Esophagus muscularis mucosa (tissue), 4 donors: ENCODE measurements at places on chromosomes 16 and 17.

- no peaks in the 10 kb centered on the region for H3K4me1 ChIP-seq
- H3K27ac ChIP-seq = no peak overlapping the region
- DNase-seq = no peak
- H3K27me3 ChIP-seq = no peaks in the 10 kb centered on the region
These were observed 9.7 kb upstream of the RSKR start for GRCh38 chr17:28623696-28624095.

GRCh38 chr16:57694725-57695679 lies at the start of gene DRC7:
DRC7 (plus strand) TSS chr16:57694806; CDS start chr16:57697950, 3,144 bp downstream.
- H3K36me3 ChIP-seq = no peaks in the 10 kb centered on the region
- peak within 1 kb of the TSS; percentile 18 for H3K4me3 ChIP-seq
- H3K27me3 ChIP-seq = no peaks in the 10 kb centered on the region
- DNase-seq = no peak
- H3K4me1 ChIP-seq = no peaks in the 10 kb centered on the region

DNA sequence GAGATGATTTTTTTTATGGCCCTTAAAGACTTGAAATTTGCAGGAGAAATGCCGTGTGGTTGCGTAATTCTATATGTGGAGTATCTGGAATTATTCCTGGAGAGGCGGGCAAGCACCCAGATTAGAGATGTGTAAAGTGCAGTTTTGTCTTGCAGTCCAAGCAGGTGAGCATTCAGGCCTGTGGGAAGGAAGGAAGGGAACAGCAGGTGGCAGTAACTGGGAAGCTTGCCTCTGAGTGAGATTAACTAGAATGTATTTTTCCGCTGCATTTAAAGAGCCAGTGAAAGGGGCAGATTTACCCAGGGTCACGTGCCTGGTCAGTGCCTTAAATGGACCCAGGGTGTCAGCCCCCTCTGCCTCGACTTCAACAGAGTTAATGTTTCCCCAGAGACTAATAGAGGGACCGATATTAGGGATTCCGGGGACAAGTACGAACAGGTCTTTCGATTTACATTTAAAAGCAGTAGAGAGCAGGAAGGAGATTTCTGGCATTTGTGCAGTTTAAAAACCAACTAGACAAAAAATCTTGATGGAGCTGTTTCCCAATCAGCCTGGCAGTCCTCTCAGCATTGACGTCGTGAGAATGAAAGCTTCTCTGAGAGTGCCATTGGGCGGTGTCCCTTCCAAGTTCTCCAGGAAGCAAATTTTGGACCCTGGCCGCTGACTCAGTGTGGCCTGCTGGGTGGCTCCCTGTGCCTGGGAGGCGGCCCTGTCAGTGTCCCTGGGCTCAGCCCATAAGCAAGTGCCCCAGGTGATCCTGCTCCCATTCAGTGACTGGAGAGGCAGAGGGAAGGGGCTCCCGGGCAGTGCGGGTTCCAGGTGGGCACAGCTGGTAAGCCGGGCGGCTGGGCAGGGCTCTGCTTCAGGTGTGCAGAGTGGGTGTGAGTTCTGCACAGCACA lies 38.2 kb downstream of the KSR1 start:
- H3K36me3 ChIP-seq = no peaks in the 10 kb centered on the region
- no peak overlapping the region for H3K4me3 ChIP-seq
- peak overlapping the region; percentile 64 for H3K27ac ChIP-seq
- DNase-seq = no peak
- H3K27me3 ChIP-seq = no peaks in the 10 kb centered on the region

DNA sequence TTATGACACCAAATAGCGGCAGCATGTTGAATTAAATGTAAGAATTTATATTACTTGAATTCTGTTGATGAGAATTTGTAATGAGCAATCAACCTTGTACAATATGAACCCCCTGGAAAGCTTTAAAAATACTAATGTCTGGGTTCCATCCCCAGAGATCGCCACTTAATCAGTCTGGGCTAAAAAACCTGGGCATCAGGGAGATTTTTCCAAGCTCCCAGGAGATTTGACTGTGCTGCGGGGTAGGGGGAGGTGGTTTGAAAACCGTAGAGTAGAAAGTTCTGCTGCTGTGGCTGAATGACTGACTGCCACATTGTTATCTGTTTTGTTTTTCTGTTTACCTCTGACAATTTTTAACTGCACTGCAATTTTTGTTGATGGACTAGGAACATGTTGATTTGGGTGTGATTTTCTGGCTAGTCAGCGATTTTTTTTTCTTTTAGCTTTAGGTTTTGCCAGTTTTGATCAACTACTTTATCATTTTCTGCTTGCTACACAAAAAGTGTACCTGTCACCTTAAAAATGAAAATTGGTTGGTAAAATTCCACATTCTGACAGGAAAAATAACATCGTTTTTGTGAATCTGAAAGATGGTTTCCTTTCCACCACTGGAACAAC lies 79.3 kb downstream of the PCTP start:
- no peak for DNase-seq
- H3K4me3 ChIP-seq = no peak overlapping the region
- no peaks in the 10 kb centered on the region for H3K27me3 ChIP-seq
- no peak overlapping the region for H3K27ac ChIP-seq

DNA sequence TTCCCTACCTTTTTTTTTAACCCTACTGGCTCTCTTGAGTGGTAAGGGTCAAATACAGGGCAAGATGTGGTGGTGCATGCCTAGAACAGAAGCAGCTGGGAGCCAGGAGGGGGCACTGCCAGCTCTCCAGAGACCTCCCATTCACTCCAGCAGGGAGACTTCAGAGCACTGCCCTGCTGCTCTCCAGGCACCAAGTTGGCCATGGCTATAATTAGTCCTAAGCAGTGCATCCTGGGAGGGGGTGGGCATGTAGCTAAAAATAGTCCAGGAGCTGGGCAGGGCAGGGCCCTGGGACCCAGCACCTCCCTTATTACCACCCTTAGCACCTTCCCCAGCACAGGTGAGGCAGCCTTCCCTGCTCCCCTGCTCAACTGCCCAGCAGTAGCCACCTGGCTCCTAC lies 3.5 kb downstream of the CORO6 start:
- H3K27me3 ChIP-seq = no peaks in the 10 kb centered on the region
- H3K4me3 ChIP-seq = no peak overlapping the region
- peaks cover 84% of the 10 kb centered on the region for H3K4me1 ChIP-seq
- H3K27ac ChIP-seq = peak overlapping the region; percentile 9

DNA sequence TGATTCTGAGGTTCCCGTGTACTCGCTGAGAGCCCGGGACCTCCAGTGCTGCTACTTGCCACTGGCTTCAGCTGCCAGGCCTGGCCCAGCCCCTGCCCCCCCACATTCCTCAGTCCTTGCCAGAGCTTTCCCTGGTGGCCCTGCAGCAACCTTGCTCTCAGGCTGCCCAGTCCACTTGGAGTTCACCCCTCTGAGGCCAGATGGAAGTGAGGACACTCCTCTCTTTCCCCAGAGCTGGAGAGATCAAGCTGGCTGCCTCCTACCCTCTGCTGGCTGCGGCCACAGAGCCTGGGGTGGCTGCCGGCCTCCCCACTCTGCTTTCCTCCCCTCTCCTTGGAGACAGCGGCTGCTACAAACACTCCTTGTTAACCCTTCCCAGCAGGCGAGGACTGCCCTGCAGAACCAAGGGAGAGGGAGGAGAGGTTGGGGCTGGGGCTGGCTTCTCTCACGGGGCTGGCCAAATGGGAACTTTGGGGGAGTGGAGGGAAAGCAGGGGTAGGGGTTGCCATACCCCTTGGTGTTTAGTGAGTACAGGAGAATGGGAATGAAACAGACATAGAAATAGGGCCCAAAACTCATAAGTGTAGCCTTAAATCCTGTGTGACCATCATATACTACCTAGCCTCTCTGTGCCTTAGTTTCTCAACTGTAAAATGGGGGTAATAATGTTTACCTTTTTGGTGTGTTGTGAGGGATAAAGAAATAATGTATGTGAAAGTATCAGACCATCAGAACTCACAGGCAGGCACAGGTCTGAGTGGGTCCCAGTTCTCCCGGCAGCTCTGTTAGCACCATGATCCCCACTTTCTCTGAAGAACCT lies at the start of gene GAS2L2:
GAS2L2 (minus strand) TSS at position 295 of the 820 bp plus-strand sequence. CDS start 389 bp downstream, outside the sequence.
- peak within 1 kb of the TSS; percentile 21 for H3K4me3 ChIP-seq
- H3K27ac ChIP-seq = peak within 1 kb of the TSS; percentile 31
- H3K27me3 ChIP-seq = peaks cover 4% of the 10 kb centered on the region
- no peaks in the 10 kb centered on the region for H3K36me3 ChIP-seq

DNA sequence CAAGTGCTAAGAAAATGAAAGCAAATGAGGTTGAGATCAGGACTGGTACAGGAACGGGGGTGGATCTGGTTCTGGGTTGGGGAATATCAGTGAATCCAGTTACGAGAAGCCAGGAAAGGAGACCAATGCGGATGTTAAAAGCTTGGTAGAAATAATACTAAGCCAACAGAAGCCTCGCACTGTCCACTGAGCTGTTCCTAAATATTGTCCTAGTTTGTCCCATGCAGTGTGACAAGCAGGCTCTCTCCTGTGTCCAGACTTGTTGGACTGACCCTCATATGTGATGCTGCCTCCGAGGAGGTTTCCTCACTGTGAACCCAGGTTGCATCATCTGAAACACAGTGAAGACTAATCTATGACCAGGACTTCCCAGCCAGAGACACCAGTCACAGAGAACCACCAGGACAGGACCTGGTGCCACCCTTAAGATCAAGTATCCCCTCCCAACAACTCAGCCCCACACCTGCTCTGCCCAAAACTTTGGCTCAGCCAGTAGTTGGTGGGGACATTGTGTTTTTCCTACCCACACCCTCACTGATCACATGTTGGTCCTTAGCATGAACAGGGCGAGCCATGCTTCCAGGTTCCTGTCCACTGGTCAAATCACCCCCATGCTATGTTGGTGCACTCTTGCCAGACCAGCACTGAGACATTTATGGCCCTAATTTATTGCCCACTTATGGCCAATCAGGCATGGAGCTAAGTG lies 32.7 kb upstream of the SCNN1B start:
- no peak overlapping the region for H3K4me3 ChIP-seq
- no peak for DNase-seq
- H3K4me1 ChIP-seq = no peaks in the 10 kb centered on the region
- H3K27me3 ChIP-seq = no peaks in the 10 kb centered on the region

DNA sequence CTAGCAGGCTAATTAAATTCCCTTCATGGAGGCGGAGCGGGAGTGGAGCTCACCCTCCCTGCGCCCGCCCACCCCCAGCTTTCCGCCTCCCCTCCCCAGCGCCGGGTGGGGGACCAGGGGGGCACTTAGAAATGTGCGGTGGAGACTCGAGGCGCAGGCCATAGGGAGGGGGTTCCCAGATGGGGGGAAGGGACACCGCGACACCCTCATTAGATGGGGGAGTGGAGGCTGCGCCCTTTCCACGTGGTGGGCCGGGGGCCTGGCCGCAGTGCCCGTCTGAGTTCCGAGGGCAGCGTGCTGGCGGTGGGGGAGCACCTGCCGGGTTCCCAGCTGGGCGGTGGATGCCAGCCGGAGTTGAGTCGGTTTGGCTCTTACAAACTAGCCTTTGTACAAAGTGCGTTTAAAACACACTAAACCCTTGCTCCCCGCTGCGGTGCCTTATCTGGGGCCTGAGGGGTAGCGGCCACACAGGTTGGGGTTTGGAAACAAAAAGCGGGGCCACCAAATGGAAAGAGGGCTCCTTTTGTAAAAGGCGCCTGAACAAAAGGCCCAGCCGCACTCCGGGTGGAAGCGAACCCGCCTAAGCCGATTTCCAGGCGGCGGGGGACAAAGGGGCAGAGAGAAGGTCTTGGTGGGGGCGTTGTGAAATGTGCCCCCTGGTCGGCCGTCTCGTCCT lies 1.4 kb downstream of the GSE1 start:
- no peaks in the 10 kb centered on the region for H3K36me3 ChIP-seq
- H3K27ac ChIP-seq = peak overlapping the region; percentile 91
- peaks cover 75% of the 10 kb centered on the region for H3K4me1 ChIP-seq
- peak overlapping the region; percentile 71 for H3K4me3 ChIP-seq
- no peak for DNase-seq

DNA sequence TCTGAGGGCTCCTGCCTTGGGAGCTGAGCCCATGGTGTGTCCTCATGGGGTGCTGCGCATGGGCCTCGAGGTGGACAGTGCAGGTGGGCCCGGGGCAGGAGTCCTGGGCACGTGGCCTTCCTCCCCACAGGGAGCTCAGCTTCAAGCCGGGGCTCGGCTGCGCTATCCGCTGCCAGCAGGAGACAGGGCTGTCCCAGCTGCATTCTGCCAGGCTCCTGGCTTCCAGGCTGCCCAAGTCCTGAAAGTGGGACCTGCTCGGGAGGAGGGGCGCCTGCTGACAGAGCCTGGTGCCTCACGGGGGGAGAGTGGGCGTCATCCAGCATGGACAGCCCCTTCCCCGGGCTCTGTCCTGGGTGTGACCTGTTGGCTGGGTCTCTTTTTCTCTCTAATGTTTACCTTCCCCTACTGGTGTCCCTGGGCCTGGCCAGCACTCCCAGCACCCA lies 7.1 kb downstream of the TRAF7 start:
- H3K4me3 ChIP-seq = no peak overlapping the region
- peaks cover 33% of the 10 kb centered on the region for H3K36me3 ChIP-seq
- peaks cover 53% of the 10 kb centered on the region for H3K4me1 ChIP-seq

DNA sequence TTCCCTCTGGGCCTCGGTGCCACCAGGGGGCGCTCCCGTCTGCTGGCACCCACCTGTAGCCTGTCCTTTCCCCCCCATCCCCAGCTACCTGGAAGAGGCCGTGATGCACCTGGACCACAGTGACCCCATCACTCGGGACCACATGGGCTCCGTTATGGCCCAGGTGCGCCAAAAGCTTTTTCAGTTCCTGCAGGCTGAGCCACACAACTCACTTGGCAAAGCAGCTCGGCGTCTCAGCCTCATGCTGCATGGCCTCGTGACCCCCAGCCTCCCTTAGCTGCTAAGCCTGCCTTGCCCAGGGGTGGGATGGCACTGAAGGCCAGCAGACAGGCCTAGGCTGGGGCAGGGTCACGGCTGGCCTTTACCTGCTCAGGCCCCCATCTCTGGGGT lies 818 bp upstream of the NRN1L start:
- DNase-seq = no peak
- H3K27ac ChIP-seq = peak overlapping the region; percentile 75
- H3K36me3 ChIP-seq = peaks cover 72% of the 10 kb centered on the region
- no peak overlapping the region for H3K4me3 ChIP-seq

GRCh38 chr16:50251375-50252081 lies 14.8 kb upstream of the ADCY7 start:
- no peaks in the 10 kb centered on the region for H3K36me3 ChIP-seq
- DNase-seq = no peak
- H3K4me3 ChIP-seq = no peak overlapping the region
- no peaks in the 10 kb centered on the region for H3K27me3 ChIP-seq

- H3K27me3 ChIP-seq = no peaks in the 10 kb centered on the region
- no peak for DNase-seq
- H3K36me3 ChIP-seq = no peaks in the 10 kb centered on the region
- H3K27ac ChIP-seq = no peak overlapping the region
- H3K4me1 ChIP-seq = peaks cover 66% of the 10 kb centered on the region
These were observed 12.2 kb downstream of the N4BP1 start for GRCh38 chr16:48597563-48598387.

- DNase-seq = no peak
- H3K27me3 ChIP-seq = no peaks in the 10 kb centered on the region
- no peak overlapping the region for H3K27ac ChIP-seq
- H3K4me1 ChIP-seq = no peaks in the 10 kb centered on the region
- no peaks in the 10 kb centered on the region for H3K36me3 ChIP-seq
These were observed 20.5 kb upstream of the SDR42E2 start for GRCh38 chr16:22141767-22142166.

DNA sequence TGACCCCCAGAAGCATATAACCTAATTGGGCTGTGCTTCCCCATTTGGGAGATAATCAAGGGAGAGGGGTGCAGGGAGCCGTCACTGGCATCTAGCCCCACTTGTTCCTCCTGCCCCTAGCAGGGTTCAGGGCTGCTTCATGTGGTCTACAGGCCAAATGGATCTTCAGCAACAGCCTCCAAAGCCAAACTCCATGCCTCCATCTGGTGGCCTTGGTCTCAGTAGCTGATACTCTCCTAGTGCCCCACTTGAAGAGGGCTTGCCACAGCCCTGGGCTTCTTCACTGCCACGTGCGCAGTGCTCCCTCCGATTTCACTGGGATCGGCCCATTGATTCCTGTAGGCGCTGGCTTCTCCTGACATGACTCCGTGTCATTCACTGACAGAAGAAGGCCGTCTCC lies 24.6 kb downstream of the LYRM9 start:
- no peak overlapping the region for H3K27ac ChIP-seq
- no peak overlapping the region for H3K4me3 ChIP-seq
- H3K36me3 ChIP-seq = peaks cover 3% of the 10 kb centered on the region
- DNase-seq = no peak
- no peaks in the 10 kb centered on the region for H3K27me3 ChIP-seq
- no peaks in the 10 kb centered on the region for H3K4me1 ChIP-seq
